ENCODE measurements at places on chromosomes 6 and 20.

DNA sequence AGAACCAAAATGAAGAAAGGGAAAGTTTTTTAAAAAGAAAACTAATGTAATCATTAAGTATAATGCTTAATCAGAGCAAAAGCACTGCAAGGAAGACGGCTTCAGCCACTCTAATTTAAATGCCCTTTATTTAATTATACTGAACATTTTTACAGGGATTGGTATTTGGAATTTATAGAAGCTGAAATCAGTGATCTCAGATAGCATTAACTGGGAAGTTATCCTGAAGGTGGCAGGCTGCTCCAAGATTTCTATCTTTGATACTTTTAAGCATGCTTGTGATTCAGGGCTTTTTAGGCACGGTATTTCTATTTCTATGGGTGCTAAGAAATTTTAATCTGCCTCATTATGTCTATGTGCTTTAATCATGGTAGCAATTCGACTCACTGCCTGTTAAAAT, 1.3 kb upstream of the NDUFAF4 start:
- no peak for DNase-seq

DNA sequence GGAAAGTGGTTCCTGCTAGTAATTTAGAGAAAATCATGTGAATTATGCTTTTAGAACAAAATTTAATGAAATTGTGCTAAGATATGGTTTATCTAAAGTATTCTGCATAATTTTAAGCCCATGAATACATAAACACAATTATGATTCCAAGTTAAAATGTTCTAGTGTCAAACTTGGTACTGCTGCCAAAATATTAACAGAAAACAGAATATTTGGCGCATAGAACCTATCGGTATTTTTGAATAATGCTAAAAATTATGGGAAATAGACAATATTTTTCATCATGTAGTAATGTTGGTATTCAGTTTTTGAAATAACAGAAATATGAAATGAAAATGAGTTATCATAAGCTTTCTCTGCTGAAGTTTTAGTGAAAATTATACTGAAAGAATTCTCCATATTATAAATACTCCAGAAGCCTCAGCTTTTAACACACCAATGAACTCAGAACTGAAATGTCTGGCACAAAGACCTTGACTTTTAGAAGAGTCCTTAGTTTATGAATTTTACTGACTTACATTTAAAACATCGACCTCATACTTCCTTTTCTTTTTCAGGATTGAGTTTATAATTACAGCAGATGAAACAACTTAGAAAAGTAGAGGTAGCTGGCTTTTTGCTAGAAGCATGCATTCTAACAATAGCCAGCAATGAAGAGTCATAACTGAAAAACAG, 1192.3 kb upstream of the GJE1 start:
- no peak for DNase-seq

DNA sequence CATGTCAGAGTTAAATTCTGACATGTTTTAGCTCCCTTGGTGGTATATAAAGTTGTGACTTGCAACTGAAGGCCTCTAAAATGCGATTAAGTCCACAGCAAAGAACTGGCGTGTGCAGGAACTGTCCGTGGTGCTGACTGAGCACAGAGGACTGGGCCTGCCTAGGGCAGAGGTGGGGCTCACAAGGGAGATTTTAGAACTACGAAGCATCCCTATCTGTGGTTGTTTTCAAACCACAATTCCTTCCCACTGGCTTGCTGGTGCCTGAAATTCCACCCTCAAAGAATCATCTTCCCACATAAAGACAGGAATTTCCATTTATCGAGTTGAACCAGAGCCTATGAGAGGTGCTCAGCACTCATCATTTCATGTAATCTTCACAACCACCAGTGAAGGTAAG, 30.1 kb downstream of the RIMS4 start:
- DNase-seq = no peak

GRCh38 chr6:6836609-6837406, 248.3 kb downstream of the LY86 start:
- DNase-seq = no peak

Data from AG04449 (cell line).